Activated CD8-positive, alpha-beta T cell treated with anti-CD3 and anti-CD28 coated beads, Interleukin-2, amount 10 ng/mL, durations not matched to agents 7 days and 5 days (primary cell): ENCODE measurements at places on chromosomes 6 and 20.
A peak's percentile ranks its signal among the peaks of the same experiment; 100 is the strongest.

- DNase-seq = peak; percentile 77
These were observed 79.7 kb upstream of the SYNDIG1 start for GRCh38 chr20:24389686-24390085.

DNA sequence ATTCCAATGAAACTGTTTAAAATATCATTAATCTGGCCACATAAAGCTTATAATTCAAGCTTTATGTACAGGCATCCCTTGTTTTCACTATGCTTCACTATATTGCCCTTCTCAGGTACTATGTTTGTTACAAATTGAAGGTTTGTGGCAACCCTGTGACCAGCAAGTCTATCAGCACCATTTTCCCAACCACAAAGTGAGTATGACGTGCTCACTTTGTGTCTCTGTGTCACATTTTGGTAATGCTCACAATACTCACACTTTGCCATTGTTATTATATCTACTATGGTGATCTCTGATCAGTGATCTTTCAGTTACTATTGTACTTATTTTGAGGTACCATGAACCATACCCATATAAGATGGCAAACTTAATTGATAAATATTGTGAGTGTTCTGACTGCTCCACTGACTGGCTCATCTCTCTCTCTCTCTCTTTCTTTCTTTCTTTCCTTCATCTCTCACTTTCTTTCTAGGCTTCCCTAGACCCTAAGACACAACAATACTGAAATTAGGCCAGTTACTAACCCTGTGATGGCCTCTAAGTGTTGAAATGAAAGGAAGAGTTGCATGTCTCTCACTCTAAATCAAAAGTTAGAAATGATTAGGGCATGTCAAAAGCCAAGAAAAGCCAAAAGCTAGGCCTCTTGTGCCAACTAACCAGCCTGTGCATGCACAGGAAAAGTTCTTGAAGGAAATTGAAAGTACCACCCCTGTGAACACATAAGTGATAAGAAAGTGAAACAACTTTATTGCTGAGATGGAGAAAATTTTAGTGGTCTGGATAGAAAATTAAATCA, 227.9 kb downstream of the BCAS1 start:
- DNase-seq = peak; percentile 62

DNA sequence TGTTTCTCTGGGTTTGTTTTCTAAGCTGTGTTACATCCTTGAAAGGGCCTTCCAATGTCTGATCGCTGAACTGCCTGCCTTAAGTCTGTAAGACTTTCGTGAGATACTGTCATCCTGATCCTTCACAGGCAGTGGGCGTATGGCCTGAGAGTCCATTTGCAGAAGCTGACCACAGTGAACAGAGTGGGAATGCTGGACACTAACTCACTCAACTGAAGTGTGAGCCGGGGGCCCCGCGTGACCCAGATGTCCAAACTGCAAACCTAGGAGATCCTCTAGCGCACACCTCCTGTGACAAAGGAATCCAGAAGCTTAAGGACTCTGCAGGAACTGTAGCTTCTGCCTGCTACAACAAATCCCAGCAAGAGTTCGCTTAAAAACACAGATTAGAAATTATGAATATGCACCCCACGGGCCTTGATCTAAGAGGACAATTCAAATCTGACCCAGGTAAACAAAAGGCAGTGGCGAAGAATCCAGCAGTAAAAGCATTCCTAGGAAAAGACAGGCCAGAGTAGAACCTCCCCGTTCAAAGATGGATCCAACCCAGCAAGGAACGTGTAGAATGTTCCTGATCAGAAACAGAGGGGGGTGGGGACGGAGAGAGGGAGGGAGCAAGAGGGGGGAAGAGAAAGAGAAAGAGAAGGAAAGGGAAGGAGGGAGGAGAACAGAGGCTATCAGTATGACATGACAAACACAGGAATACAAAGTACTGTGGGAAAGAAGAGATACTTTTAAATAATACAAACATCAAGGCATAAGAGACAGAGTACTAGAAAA, 135.0 kb upstream of the AFDN start:
- DNase-seq = no peak

GRCh38 chr6:55131616-55132015, 42.7 kb upstream of the HCRTR2 start:
- no peak for DNase-seq

DNA sequence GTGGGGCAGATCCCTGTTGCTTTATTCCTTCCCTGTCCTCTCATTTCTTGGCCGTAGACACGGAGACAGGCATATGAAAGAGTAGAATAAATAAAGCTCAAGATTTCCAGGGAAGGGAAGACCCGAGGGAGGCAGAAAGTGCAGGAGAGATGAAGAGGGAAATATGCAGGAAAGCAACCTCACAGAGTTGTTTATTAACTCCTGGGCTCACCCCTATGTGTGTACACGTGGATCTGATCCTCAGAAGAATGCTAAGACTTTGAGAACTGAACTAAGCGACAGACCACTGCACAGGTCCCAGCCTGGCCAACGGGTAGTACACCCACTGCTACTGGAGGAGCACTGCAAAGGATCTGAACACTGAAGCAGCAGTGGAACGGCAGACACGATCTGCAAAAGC, 156.2 kb downstream of the KIF16B start:
- DNase-seq = no peak

GRCh38 chr6:84280639-84281038, 53.2 kb upstream of the CEP162 start:
- no peak for DNase-seq

GRCh38 chr20:49426395-49426794, 56.1 kb downstream of the KCNB1 start:
- DNase-seq = no peak

DNA sequence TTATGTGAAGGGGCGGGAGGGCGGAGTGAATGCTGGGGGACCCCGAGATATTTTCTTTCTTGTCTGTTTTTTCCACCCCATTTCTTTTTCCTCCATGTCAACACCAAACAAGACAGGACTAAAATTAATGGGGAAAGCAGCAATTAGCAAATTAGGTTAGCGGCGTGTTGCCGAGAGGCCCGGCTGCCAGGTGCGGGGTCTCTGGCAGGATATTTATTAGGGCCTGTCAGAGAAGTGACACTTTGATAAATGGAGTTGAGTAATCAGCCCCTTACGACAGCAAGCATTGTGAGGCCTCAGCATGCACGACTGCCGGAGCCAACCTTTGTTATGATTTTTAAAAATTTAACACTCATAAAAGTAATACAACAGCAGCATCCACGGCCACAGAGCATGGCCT, 193.8 kb downstream of the DHX35 start:
- DNase-seq = no peak

- DNase-seq = no peak
These were observed 44.4 kb downstream of the HDDC2 start for GRCh38 chr6:125257351-125257750.

GRCh38 chr6:13101985-13102384, 226.4 kb downstream of the TBC1D7 start:
- no peak for DNase-seq

DNA sequence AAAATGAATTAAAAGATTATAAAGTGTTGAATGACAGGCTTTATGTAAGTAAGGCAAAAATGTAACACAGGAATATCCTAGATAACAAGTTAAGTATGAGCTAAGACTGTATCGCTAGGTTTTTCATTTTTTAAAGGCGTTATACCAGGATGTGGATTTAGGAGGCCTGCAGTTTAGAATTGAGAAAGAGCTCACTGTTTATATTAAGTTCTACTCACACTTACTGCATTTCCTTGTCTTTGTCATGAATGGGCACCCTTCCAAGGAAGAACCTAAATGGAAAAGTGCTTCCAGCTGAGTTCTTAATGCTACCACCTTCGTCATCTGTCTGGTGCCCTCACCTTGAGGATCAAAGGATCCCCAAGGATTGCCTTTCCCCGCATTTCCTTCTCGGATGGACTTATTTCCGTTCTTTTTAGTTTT, 148.7 kb downstream of the SOX4 start:
- DNase-seq = no peak

DNA sequence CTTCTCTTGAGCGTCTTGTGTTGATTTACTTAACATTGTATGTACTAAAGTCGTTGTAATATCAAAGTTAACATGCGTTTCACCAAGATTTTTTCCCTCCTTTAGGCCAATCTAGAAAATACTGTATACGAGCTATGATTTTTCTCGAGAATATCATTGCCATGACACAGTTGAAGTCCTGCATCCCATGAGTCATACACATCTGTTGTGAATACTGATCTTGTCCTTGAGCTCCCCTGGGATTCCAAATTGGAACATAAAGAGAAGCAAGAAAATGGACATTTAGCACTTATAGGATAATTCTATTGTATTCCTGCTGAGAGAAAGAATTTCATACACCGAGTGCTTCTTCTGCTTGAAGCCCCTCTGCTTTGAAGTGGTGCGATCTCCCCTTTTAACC, 109.6 kb downstream of the SLC35B3 start:
- DNase-seq = no peak

DNA sequence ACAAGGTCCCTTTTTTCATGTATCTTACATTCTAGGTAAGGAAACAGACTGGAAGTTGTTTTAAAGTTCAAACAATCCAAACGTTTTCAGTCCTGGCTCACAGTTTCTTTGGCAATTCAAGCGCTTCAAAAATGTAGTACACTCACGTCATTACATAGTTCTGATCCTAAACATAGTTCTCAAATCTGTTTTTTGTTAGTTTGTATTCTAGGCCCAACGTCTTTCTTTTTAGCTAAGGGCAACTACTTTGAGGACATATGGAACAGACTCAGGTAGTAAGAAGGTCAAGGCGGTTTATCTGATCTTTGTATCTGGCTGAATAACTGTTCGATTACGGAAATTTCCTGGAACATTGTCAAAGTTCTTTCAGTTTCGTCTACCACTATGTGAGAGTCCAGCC, 36.9 kb upstream of the PLCB4 start:
- DNase-seq = no peak
